Glutamatergic neuron (in vitro differentiated cells): ENCODE measurements at places on chromosomes 1 and 21.

- no peak for DNase-seq
Observed at GRCh38 chr1:160647329-160647720, 481 bp upstream of the SLAMF1 start.

DNA sequence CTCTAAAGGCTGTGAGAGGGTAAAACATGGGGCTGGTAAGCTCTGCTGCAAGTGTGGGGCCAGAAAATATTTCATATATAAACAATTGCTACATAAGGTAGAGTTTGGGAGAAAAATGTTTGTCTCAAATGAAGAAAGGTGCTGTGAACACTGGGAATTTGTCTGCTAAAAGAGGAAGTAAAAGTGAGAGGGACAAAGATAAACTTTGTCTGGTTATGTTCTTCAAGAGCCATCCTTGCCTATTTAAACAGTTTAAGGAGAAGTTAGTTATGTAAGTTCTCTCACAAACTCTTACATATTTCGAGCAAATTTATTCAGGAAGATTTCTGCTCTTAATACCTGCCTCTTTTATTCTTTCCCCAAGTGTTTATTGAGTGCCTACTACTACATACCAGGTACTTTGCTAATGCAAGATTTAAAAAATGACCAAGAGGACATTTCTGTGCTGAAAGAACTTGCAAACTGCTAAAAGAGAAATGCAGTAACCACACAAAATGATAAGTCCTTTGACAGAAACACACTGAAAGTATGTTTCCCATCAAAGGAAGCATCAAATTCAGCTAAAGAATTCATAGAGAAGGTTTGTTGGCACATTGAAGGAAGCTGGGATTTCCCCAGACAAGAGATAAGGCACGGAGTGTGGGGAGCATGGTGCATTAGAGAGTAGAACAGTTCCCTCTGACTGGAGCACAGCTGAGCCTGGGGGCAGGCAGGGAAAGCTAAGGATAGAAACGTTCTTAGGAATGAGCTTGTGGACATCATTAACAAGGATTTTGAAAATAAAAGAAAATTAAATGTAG is 549.1 kb downstream of the PTBP2 start:
- peak; percentile 23 for DNase-seq

DNA sequence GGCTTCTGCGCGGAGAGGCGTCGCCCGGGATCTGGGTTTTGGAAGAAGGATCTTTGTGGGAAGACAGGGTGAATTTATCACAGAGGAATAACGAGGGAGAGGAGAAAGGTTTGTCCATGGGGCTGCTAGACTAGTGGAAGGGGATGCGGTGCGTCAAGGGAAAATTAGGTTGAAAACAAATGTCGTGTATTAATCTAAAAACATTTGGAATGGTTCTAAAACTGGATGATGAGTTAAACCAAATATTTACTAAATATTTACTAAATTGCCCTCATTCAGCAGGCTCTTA is 647 bp downstream of the RO60 start:
- no peak for DNase-seq

GRCh38 chr1:177937931-177938330 is 31.9 kb downstream of the SEC16B start:
- no peak for DNase-seq

GRCh38 chr1:112359961-112360767 is 35.9 kb upstream of the CTTNBP2NL start:
- DNase-seq, result no peak

DNA sequence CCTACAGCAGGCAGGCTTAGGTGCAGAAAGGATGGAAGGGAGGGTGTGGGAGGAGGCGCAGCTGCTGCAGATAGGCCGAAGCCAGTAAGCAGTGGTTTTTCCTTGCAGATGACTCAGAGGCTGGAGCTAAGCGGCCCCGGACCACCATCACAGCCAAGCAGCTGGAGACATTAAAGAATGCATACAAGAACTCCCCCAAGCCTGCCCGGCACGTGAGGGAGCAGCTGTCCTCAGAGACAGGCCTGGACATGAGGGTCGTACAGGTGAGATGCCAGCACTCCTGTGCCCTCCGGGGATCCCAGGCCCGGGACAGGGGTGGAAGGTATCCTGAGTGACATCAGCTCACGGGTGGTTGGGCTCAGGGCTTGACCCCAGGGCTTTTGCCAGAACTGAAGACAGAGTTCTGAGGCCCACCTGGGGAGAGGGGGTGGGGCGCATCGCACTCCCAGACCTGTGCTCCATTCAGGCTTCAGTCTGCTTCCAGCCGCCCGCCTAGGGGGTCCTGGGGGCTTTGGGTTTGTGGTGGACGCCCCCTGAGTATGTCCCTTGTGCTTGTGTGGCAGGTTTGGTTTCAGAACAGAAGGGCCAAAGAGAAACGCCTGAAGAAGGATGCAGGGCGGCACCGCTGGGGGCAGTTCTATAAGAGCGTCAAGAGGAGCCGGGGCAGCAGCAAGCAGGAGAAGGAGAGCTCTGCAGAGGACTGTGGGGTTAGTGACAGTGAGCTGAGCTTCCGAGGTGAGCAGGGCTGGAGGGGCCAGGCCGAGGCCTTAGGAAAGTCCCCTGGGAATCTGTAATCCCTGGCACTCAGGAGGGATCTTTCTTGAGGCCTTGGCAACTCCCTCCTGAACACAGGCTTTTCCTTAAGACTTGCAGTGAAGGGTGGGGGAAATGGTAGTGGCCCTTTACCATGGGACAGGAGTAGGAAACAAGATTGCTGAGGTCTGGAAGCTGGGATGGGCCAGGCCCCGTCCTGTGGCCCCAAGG is 41.5 kb downstream of the LHX4 start:
- DNase-seq, result no peak

GRCh38 chr1:223208164-223209076 is 65.4 kb upstream of the TLR5 start:
- DNase-seq, result no peak

- DNase-seq, result no peak
Observed at GRCh38 chr21:33981391-33982101, 65.9 kb upstream of the ATP5PO start.

GRCh38 chr1:91428182-91428798 is 23.7 kb upstream of the HFM1 start:
- no peak for DNase-seq

DNA sequence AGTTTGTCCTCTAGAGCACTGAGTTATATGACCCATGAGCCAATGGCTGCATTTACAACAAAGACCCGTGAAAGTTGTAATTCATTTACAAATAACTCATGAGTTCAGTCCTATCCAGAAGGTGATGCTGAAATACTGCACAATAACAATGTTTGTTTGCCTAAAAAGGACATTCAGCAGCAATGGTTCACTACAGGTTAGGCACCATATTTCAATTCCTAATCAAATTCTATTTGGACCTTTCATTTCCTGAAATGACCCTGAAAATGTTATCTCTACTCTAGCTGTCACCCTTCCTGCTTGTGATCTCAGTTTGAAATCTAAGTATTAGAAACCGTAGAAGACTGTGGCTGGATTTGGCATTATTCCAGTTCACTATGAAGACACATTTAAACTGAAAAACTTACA is 191.2 kb upstream of the SAMSN1 start:
- no peak for DNase-seq

DNA sequence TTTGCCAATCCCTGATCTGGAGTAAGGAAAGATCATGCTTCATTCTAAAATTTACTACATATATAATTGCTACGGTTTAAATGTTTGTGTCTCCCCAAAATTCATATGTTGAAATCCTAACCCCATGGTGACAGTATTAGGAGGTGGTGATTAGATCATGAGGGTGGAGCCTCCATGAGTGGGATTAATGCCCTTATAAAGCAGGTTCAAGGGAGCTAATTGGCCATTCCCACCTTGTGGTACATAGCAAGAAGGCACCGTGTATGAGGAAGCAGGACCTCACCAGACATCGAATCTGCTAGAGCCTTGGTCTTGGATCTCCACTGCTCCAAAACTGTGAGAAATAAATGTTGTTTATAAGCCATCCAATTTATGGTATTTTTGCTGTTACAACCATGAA is 55.5 kb downstream of the GADD45A start:
- no peak for DNase-seq

- no peak for DNase-seq
Observed at GRCh38 chr1:97271916-97272788, 550.6 kb downstream of the PTBP2 start.

DNA sequence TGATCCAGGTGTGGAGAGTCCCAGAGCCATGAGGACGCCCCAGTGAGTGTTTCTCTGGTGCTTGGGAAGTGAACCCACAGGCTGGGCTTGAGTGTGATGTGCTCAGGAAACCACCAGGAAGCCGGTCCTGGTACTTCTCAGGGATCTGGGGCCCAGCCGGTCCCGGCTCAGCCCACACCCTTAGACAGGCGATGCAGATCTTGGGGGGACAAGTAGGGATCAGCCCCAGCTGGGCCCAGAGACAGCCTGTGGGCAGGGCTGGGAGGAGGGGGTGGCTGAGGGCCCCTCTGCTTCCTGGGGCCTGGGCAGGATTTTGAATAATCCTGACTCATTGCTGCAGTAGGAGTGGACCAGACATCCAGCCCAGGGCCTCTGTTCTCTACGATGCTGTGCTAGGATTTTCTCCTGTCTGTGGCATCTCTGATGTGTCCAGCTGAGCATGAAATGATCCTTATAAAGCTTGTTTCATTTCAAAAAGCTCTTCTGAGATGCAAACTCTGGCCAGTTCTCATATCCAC is 698.0 kb downstream of the PTPRU start:
- DNase-seq, result no peak

DNA sequence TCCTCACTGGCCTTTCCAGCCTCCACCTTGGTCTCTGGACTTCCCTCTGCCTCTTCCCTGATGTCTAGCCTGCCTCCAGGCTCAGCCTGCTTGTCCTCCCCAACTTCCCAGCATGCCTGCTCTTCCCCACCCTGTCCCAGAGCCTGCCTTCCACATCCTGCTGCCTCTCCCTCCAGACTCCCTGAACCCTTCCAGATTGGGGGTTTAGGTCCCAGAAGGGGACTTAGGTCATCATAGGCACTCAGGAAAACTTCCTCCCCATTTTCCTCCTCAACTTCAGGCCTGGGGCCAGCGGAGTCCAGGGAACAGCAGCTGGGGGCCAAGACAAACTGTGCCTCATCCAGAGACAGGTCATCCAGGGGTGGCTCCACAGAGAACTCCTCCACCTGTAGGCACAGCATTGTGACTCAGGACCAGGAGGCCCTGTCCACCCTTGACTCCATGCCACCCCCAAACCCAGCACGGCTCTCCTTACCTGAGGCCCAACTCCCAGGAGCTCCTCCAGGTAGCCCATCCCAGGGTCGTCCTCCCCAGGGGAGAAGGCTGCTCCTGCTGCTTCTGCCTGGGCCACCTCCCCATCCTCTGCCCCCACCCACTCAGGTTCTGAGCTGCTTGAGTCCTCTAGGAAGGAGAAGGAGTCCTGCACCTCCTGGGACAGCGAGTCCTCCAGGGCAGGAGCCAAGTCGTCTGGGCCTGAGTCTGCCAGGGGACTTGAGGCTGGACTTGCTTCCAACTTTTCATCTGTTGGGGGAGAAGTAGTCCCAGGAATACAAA is 3.4 kb upstream of the USF1 start:
- DNase-seq, result no peak

GRCh38 chr1:115539736-115540135 is 102.0 kb upstream of the VANGL1 start:
- no peak for DNase-seq

- peak; percentile 66 for DNase-seq
Observed at GRCh38 chr1:234214129-234214910, 158.9 kb upstream of the COA6 start.

DNA sequence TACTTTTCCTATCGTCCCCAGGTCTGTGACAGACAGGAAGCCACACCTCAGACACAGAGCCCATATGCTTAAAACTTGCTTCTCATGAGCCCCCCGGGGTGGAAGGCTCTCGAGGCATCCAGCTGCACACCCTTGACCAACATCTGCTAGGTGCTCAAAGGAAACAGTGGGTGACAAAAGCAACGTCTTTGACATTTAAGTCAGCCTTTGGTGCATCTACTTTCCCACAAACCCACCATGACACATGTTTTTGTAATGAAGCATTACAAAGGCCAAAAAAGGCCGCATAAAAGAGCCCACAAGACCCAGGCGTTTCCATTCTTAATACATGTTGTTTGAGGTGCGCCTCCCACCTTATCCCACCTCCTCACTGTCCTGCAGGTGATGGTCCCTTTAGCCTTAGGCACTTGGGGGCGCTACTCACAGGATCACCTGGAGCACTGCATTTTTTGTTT is 11.8 kb upstream of the FASLG start:
- DNase-seq, result no peak

DNA sequence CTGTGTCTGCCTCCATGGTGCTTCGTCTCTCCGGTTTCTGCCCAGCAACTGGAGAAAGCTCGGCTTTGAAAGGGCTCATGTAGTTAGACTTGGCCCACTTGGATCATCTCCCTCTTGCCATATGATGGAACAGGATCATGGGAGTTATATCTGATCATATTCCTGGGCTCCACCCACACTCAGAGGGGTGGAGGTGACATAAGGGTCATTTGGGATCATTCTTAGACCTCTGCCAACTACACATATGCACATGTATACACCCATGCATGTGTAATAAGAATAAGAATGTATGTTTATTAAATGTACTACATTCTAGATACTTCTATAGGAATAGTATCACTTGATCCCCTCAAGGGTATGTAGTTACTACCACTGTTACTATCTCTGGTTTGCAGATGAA is 74.1 kb upstream of the WNT4 start:
- no peak for DNase-seq

DNA sequence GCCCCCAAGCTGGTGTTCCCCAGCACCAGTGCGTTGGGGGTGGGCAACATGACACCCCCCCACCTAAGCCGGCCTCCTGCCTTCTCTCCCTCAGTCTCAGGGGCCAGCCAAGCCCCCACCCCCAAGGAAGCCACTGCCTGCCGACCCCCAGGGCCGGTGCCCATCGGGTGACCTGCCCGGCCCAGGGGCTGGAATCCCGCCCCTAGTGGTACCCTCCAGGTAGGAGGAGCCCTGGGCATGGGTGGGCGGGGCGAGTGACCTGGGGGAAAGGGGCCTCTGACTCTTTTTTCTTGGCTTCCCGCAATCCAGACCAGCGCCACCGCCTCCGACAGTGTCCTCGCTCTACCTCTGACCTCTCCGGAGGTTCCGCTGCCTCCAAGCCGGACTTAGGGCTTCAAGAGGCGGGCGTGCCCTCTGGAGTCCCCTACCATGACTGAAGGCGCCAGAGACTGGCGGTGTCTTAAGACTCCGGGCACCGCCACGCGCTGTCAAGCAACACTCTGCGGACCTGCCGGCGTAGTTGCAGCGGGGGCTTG is 1.3 kb upstream of the EFNA4 start:
- DNase-seq, result peak; percentile 77
